Aorta (tissue), 5 donors: ENCODE measurements at places on chromosomes 6 and 20. TPM values are rescaled to one million over a fixed set of nuclear protein-coding genes. Genes with fewer than 3 reads are reported as not detected.

DNA sequence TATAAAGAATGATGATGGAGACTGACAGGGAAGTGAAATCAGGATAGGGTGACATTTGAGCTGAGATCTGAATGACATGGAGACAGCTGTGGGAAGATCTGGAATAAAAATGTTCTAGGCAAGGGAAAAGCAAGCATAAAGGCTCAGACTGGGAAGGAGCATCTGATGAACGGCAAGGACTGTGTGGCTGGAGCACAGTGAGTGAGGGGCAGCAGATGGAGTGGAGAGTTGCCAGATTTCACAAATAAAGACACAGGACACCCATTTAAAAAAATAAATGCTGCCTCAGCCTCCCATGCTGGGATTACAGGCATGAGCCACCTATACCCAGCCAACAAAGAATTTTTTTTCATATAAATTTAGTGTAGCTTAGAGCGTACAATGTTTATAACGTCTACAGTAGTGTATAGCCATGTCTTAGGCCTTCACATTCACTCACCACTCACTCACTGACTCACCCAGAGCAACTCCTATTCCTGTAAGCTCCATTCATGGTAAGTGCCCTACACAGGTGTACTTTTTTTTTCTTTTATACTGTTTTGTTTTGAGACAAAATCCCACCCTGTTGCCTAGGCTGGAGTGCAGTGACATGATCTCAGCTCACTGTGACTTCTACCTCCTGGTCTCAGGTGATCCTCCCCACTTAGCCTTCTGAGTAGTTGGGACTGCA is 2.4 kb upstream of the ZBTB24 start:
- DNase-seq = no peak

DNA sequence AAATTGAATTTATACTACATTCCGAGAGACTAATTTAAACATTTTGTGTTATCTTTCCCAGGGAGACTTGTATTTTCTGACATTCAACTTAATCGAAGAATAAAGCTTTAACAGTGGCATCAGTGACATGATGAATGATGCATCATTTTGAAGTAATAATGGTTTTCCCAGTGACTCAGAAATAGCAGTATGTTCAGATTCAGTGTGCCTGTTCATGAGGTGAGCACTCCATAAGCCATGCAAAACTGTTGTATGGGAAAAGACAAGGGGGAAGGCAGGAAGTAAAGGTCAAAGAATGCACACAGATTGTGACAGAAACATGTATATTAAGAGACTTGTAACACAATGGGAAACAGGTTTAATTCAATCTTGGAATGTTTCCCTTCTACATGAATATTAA is 1348.2 kb upstream of the GJE1 start:
- no peak for DNase-seq

- DNase-seq = no peak
Observed at GRCh38 chr6:143015300-143015706, 45.4 kb upstream of the AIG1 start.

DNA sequence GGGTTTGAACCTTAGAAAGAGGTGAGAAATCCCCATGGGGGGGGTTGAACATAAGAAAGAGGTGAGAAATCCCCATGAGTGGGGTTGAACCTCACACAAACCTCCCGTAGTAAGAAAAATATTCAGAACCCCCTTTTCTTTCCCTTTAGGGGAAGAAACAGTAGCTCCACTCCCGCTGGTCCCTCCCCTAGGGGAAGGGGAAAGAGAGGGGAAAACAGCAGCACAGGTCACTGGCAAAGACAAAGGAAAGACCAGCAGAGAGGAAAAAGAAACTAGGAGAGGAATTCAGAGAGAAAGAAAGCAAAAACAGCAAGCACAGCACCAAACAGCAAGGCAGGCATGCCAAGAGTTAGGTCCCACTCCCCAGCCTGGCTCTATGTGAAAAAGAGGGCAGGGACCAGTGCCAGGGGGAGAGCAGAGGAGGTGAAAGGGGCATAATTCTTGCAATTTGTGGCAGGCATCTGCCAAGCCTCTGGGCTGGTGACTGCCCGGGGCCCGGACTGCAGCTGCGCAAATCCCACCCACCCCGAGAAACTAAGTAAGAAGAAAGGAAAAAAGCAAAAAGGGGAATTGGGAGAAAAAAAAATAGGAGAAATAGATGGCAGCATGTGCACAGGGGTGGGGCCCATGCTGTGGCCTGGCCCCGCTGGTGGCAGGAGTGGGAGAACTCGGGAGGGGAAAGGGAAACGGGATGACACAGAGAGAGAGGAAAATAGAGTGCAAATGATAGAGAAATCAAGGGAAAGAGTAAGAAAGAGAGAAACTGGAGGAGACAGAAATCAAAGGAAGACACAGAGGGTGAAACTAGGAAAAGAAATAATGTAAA is 15.1 kb upstream of the GOPC start:
- DNase-seq = no peak

GRCh38 chr6:156645097-156645496 is 132.1 kb upstream of the ARID1B start:
- DNase-seq = no peak

GRCh38 chr20:10352934-10353824 is 80.8 kb downstream of the MKKS start:
- DNase-seq = no peak

- DNase-seq = no peak
Observed at GRCh38 chr20:24819331-24819965, 129.6 kb upstream of the CST7 start.

DNA sequence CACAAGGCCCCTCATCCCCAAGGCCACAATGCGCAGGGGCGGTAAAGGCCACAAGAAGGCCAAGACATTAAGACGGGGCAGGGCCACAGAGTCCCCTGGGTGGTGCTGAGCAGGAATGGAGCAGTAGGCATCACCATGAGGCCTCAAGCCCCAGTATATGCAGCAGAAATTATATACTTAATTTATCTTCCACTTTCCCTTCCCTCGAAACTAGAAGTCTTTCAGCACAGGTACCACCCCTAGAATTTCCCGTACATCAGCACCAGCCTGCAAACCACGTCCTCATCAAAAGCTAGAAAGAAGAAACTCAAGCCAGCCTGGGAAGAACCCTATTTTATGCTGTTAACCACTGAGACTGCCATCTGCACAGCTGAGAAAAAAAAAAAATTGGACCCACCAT is 89.4 kb downstream of the PLG start:
- DNase-seq = no peak

DNA sequence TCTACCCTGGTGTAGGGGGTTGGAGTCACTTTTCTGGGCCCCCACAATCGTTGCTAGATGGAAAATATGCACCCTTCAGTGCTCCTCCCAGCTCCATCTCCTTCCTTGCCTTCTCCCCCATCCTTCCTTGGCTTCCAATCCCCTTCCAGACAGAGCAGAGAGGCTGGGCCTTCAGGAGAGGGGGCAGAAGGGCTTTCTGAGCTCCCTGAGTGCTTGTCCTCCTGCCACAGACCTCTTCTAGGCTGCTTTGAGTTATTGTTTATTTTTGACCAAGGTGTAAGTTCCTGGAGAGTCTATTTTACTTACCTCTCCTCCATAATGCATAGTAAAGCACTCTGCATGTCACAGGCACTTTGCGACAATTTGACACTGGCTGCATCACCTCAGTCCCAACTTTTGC is 96.4 kb upstream of the CNKSR3 start:
- no peak for DNase-seq

GRCh38 chr6:118174071-118174470 is 267.0 kb downstream of the SLC35F1 start:
- no peak for DNase-seq

- no peak for DNase-seq
Observed at GRCh38 chr20:53492212-53492611, 101.4 kb downstream of the ZNF217 start.

GRCh38 chr20:48411919-48412522 is 415.8 kb downstream of the PREX1 start:
- DNase-seq = no peak

GRCh38 chr6:168937054-168937453 is 316.6 kb downstream of the THBS2 start:
- DNase-seq = no peak

GRCh38 chr20:45059022-45059728 is 41.8 kb downstream of the KCNS1 start:
- DNase-seq = no peak

GRCh38 chr6:114833211-114833610 is 490.4 kb upstream of the HS3ST5 start:
- DNase-seq = no peak

The LGSN gene
- not detected for total RNA-seq

The KIZ gene
- 29.4 TPM for total RNA-seq

The ZC2HC1B gene
- total RNA-seq = not detected

The CNBD2 gene
- 2.0 TPM for total RNA-seq

The IMPG1 gene
- 0.15 TPM for total RNA-seq

The PSORS1C1 gene
- total RNA-seq = 4.3 TPM

The UNC5CL gene
- total RNA-seq = 0.75 TPM
